ENCODE measurements at places on chromosomes 1 and 21. TPM values are rescaled to one million over a fixed set of nuclear protein-coding genes. Genes with fewer than 3 reads are reported as not detected.

VPS26C gene
- total RNA-seq: 58.9 TPM

GRCh38 chr1:218411101-218411500 lies 66.0 kb downstream of the TGFB2 start:
- H3K27ac ChIP-seq: no peak overlapping the region
- no peaks in the 10 kb centered on the region for H3K36me3 ChIP-seq
- DNase-seq: no peak
- H3K4me3 ChIP-seq: no peak overlapping the region
- H3K27me3 ChIP-seq: no peaks in the 10 kb centered on the region

GRCh38 chr1:98989556-98989907 lies 15.1 kb downstream of the PLPPR5 start:
- H3K27me3 ChIP-seq: peaks cover 1% of the 10 kb centered on the region
- H3K4me1 ChIP-seq: peaks cover 8% of the 10 kb centered on the region
- H3K27ac ChIP-seq: no peak overlapping the region

OLIG2 gene
- not detected for total RNA-seq

GRCh38 chr1:192491804-192492554 lies 83.6 kb upstream of the RGS1 start:
- H3K27me3 ChIP-seq: peaks cover 2% of the 10 kb centered on the region
- no peak for DNase-seq
- no peak overlapping the region for H3K27ac ChIP-seq

RGS1 gene
- total RNA-seq: 12.0 TPM

LCE1B gene
- total RNA-seq: not detected

- H3K27me3 ChIP-seq: no peaks in the 10 kb centered on the region
- H3K27ac ChIP-seq: no peak overlapping the region
- no peak overlapping the region for H3K4me3 ChIP-seq
- no peaks in the 10 kb centered on the region for H3K4me1 ChIP-seq
- DNase-seq: no peak
These were observed 984.2 kb downstream of the AMY1C start for GRCh38 chr1:104733866-104734265.

GRCh38 chr1:20847611-20848080 lies 60.5 kb upstream of the HP1BP3 start:
- H3K27me3 ChIP-seq: no peaks in the 10 kb centered on the region
- no peak overlapping the region for H3K27ac ChIP-seq
- H3K36me3 ChIP-seq: peaks cover 26% of the 10 kb centered on the region

DNA sequence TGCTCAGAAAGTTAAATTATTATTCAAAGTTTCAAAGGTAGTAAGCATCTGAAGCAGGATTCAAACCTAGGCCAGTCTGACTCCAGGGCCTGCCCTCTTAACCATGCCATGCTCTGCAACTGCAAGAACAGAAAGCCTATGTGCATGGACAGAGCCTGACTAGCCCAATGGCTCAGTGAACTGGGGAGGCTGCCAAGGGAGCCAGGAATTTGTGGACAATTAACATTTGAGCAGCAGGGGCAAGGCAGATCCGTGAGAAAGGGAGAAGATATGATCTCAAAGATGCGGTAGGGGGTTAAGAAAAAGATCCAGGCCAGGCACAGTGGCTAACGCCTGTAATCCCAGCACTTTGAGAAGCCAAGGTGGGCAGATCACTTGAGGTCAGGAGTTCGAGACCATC lies 6.5 kb upstream of the ATP1A4 start:
- peaks cover 23% of the 10 kb centered on the region for H3K27me3 ChIP-seq
- no peak for DNase-seq
- no peaks in the 10 kb centered on the region for H3K4me1 ChIP-seq
- H3K27ac ChIP-seq: no peak overlapping the region
- H3K36me3 ChIP-seq: no peaks in the 10 kb centered on the region

- no peaks in the 10 kb centered on the region for H3K36me3 ChIP-seq
- peak overlapping the region; percentile 83 for H3K4me3 ChIP-seq
- no peaks in the 10 kb centered on the region for H3K27me3 ChIP-seq
- DNase-seq: peak; percentile 83
- peaks cover 82% of the 10 kb centered on the region for H3K4me1 ChIP-seq
These were observed 18.0 kb upstream of the BTG2 start for GRCh38 chr1:203287109-203287893.

GRCh38 chr1:154609398-154610380 lies 1.7 kb upstream of the ADAR start:
- H3K27me3 ChIP-seq: no peaks in the 10 kb centered on the region
- peak; percentile 43 for DNase-seq
- H3K4me1 ChIP-seq: peaks cover 63% of the 10 kb centered on the region
- H3K4me3 ChIP-seq: peak overlapping the region; percentile 94
- H3K27ac ChIP-seq: peak overlapping the region; percentile 98

OLFM3 gene
- total RNA-seq: not detected

MAP3K6 gene
- 11.2 TPM for total RNA-seq

FMO3 gene
- not detected for total RNA-seq

DNA sequence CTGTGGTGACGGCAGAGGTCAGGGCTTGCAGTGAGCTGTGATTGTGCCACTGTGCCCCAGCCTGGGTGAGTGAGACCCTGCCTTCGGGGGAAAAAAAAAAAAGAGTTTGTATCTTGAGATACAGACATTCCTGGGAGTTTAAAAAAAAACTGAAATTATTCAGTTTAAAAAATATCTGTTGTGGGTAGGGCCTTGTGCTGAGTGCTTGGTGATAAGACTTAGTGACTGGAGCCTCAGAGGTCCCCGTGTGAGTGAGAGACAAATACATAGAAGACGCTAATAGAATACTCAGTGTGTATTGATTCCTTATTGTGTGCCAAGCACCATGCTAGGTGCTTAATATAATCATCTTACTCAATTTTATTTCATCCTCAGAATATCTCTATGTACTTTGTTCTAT lies 22.7 kb downstream of the DDI2 start:
- no peak overlapping the region for H3K4me3 ChIP-seq
- no peaks in the 10 kb centered on the region for H3K27me3 ChIP-seq
- H3K36me3 ChIP-seq: peaks cover 42% of the 10 kb centered on the region
- H3K27ac ChIP-seq: no peak overlapping the region
- H3K4me1 ChIP-seq: no peaks in the 10 kb centered on the region

ATAD3B gene
- 113 TPM for total RNA-seq

DNA sequence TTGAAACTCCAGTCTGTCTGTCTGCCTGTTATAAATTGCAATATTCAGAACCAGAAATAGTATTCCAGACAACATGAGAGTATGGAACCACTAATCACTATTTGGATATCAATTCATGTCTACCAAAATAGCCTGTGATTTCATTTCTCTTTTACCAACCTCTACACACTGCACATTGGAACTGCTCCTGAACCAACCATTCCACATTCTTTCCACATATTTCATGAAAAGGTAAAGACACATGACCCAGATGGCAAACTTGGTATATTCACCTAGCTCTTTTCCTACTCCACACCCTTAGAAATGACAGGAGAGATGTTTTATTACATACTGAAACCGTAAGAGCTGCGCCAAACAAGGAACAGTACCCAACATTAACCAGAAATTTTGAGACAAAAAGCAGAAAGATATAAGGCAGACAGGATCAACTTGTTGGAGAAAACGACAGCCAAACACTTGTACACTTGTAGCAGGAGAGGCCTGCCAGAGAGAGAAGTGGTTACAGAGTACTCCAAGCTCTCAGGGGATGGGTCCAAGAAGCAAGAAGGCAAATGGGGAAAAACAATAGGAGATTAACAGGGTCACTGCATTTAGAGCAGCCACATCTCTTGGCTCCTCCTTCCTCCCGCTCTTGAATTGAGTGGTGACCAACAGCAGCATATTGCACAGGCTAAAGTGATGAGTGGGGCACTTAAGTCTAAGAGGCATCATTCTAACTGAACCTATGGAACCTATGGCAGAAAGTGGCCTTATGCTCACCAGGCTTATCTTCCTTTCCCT lies 148.7 kb downstream of the SETD4 start:
- H3K27ac ChIP-seq: no peak overlapping the region
- H3K36me3 ChIP-seq: no peaks in the 10 kb centered on the region
- H3K4me1 ChIP-seq: no peaks in the 10 kb centered on the region

DNA sequence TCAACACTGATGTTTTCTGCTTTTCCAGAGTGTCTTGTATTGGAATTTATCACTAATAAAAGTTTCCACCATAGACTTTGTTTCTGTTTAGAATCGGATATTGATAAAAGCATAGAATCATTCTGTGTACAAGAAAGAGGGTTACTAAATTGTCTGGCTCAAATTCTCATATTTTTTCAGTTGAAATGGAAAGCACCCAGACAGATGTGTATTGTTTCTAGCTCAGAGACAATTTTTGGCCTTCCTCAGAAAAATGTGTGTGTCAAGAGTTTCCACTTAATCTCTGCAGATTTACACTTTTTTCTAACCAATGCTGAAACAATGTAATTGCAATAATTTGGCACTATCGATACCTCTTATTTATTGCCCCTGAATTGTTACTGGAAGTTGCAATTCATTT lies 20.2 kb downstream of the LHX9 start:
- H3K4me1 ChIP-seq: no peaks in the 10 kb centered on the region
- no peak overlapping the region for H3K4me3 ChIP-seq
- H3K27me3 ChIP-seq: peaks cover 22% of the 10 kb centered on the region
- H3K27ac ChIP-seq: no peak overlapping the region
- no peak for DNase-seq
- no peaks in the 10 kb centered on the region for H3K36me3 ChIP-seq

DNA sequence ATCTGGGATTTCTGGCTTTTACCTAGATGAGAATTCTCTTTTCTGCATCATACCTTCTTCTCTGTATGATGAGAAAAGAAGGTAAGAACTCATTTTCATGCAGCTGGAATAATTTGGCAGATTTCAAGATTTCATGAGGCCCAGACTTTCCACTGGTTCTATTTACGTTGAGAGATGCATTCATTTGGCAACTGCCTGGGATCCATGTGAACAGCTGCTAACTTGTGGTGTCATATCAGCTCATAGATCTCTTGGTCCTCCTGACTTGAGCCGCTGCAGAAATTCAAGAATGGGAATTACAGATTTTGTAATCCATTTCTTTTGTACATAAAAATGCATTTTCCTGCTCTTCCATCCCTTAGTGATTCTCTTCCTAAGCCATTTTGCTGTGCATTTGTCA lies 17.1 kb upstream of the C1orf87 start:
- no peak for DNase-seq
- H3K4me3 ChIP-seq: no peak overlapping the region
- no peaks in the 10 kb centered on the region for H3K36me3 ChIP-seq
- H3K4me1 ChIP-seq: no peaks in the 10 kb centered on the region

DNA sequence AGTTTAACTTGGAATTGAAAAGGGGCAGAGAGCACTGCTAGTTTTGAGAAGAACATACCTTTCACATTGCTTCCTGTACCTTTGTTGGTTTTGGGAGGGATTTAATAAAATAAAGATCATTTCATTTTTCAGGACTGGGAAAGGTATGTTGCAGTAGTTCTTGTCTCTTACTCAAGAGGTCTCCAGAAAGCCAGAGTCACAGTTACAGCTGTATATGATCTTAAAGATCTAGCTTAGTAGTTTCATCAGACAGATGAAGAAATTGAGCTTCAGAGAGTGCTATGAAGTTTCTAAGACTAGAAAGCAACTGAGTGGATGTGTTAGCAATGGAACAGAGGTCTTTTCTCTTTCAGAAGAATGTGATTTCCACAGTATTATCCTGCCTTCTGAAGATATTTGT lies 1.0 kb downstream of the OR10K2 start:
- H3K27ac ChIP-seq: no peak overlapping the region
- no peak overlapping the region for H3K4me3 ChIP-seq
- no peaks in the 10 kb centered on the region for H3K4me1 ChIP-seq
- DNase-seq: no peak
- no peaks in the 10 kb centered on the region for H3K27me3 ChIP-seq
- no peaks in the 10 kb centered on the region for H3K36me3 ChIP-seq

KRTAP10-2 gene
- total RNA-seq: not detected

KRTAP12-2 gene
- not detected for total RNA-seq

GRCh38 chr1:226953175-226953800 lies 13.2 kb downstream of the COQ8A start:
- peaks cover 3% of the 10 kb centered on the region for H3K36me3 ChIP-seq
- no peaks in the 10 kb centered on the region for H3K27me3 ChIP-seq
- H3K4me1 ChIP-seq: no peaks in the 10 kb centered on the region
- no peak overlapping the region for H3K27ac ChIP-seq
- no peak for DNase-seq

CD160 gene
- not detected for total RNA-seq

DNA sequence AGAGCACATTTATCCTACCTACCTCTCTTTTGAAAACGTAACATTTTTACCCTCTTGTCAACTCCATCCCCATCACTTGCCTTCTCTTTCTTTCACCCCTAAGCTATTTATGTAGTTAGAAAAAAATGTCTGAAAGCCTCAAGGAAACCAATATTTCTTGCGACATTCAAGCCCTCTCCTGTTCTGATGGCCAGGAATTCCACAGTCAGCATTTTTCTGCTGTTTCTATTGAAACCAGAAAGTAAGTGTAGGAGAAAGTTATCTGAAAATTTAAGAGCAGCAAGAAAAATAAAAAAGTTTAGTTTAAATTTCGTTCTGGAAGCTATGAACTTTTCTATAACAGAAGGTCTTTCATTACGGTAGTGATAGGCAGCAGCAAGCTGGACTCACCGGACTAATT lies 247.6 kb upstream of the PBX1 start:
- no peaks in the 10 kb centered on the region for H3K27me3 ChIP-seq
- no peak overlapping the region for H3K27ac ChIP-seq
- no peak for DNase-seq
- no peaks in the 10 kb centered on the region for H3K4me1 ChIP-seq
- H3K36me3 ChIP-seq: no peaks in the 10 kb centered on the region

GRCh38 chr1:14844356-14844755 lies 245.9 kb downstream of the KAZN start:
- no peaks in the 10 kb centered on the region for H3K36me3 ChIP-seq
- DNase-seq: no peak
- H3K27ac ChIP-seq: no peak overlapping the region
- H3K4me3 ChIP-seq: no peak overlapping the region
- peaks cover 2% of the 10 kb centered on the region for H3K27me3 ChIP-seq

- H3K4me1 ChIP-seq: no peaks in the 10 kb centered on the region
- no peak overlapping the region for H3K27ac ChIP-seq
These were observed 199.9 kb upstream of the ZC3H12A start for GRCh38 chr1:37274486-37274885.

ITPKB gene
- 38.5 TPM for total RNA-seq

- H3K4me3 ChIP-seq: no peak overlapping the region
- H3K36me3 ChIP-seq: no peaks in the 10 kb centered on the region
- no peak overlapping the region for H3K27ac ChIP-seq
- H3K27me3 ChIP-seq: peaks cover 16% of the 10 kb centered on the region
- DNase-seq: no peak
- H3K4me1 ChIP-seq: no peaks in the 10 kb centered on the region
These were observed 13.4 kb upstream of the FAM43B start for GRCh38 chr1:20538760-20539551.

GRCh38 chr1:241857131-241857530 lies 9.1 kb downstream of the EXO1 start:
- no peak for DNase-seq
- peaks cover 33% of the 10 kb centered on the region for H3K36me3 ChIP-seq
- no peak overlapping the region for H3K4me3 ChIP-seq
- H3K4me1 ChIP-seq: no peaks in the 10 kb centered on the region
- H3K27me3 ChIP-seq: no peaks in the 10 kb centered on the region

- H3K4me3 ChIP-seq: no peak overlapping the region
- peaks cover 5% of the 10 kb centered on the region for H3K36me3 ChIP-seq
- H3K27me3 ChIP-seq: no peaks in the 10 kb centered on the region
- no peak for DNase-seq
- peaks cover 46% of the 10 kb centered on the region for H3K4me1 ChIP-seq
- peak overlapping the region; percentile 46 for H3K27ac ChIP-seq
These were observed 116.0 kb downstream of the MRPL39 start for GRCh38 chr21:25491267-25491666.
